SK-N-DZ (cell line): ENCODE measurements at places on chromosomes 6 and 20.
A peak's percentile ranks its signal among the peaks of the same experiment; 100 is the strongest.

DNA sequence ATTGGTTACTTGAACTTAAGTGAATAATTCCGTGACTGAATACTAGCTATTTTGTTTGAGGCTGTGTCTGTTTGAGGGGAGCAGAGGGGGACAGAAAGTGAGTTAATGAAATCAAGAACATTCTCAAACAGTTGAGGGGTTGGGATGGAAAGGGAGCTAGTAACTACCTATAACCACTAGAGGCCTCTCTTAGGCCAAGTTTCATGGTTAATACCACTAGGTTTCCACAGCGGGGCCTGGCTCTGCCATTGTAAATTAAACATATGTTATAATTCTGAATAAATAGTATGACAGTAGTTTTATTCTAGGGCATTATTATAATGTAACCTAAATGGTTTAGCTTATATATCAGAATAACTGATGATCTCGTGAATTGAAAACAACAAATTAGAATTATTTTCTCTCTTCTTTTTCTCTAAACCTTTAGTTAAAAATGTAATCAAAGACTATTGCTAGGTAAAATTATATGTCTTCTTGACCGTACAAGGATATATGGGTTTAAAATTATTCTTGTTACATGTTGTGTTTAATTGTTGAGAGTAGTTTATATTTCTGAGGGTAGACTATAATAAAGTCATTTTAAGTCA is 108.1 kb downstream of the BCKDHB start:
- DNase-seq, result peak; percentile 50

GRCh38 chr6:111070105-111071005 is 16.9 kb upstream of the SLC16A10 start:
- no peak for DNase-seq

DNA sequence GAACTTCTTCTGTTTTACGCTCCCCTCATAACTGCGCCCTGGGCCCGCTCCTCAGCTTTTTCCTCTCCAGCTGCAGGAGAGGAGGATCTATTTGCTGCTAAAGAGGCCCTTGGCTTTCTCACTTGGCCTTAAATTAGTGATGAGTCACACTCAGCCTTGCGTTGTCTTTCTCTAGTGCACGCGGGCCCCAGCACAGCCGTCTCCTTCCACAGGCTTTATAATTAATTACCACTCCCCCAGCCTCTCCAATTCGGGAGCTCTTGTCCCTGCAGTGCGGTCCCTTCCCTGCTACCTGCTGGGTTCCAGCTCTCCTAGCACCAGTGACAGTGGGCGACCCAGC is 25.2 kb downstream of the PACSIN1 start:
- no peak for DNase-seq

GRCh38 chr6:140636908-140637402 is 1262.5 kb upstream of the CITED2 start:
- DNase-seq, result no peak

DNA sequence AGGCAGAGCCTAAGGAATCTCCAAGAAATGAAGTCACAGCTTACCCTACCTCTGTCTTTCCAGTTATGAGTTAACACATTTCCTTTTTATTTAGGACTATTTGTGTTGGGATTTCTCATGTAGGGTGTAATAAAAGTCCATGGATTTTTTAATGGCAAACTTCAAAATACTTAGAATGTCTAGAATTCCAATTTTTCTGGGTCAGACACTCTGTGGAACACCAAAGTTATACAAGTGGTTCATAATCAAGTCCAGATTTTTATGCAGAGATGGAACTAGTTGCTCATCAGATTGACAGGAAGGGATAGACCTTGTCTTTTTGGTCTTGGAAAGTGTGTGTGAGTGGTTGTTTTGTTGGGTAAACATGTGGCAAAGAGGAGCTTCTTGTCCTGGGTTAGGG is 303.5 kb upstream of the RNF24 start:
- DNase-seq, result no peak

DNA sequence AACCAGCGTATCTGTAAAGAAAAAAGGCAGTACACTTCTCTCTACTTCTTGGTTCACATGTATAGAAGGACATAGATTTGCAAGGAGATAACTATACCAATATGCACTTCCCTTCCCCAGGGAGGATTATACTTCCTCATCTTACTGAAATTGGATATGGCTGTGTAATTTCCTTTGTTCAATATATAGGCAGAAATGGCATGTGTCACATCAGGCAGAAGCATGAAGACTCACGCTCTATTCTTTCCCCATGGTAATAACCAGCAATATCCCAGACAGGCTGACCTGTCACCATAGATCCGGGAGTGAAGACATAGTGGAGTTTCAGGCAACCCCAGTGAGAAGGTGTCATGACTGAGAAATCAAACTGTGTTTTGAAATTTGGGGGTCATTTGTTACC is 518.3 kb downstream of the KIF16B start:
- no peak for DNase-seq

DNA sequence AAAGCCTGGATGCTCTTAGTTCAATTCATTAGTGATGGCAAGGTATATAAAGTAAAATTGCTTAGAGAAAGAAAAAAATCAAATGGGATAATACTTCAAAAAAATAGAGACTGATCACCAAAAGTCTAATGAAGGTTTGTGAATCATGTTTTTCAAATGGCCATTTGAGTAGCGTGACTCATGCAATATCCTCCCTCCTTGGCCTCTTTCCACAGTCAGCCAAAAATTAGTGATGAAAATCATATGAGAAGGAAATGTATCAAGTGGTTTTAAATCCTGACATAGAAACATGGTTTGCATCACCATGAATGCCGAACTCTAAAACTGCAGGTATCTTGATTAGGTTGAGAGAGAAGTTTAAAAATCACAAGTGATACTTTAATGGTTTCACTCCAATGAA is 1.2 kb upstream of the COL19A1 start:
- DNase-seq, result no peak

GRCh38 chr6:105402090-105402938 is 568 bp downstream of the PREP start:
- peak; percentile 42 for DNase-seq

DNA sequence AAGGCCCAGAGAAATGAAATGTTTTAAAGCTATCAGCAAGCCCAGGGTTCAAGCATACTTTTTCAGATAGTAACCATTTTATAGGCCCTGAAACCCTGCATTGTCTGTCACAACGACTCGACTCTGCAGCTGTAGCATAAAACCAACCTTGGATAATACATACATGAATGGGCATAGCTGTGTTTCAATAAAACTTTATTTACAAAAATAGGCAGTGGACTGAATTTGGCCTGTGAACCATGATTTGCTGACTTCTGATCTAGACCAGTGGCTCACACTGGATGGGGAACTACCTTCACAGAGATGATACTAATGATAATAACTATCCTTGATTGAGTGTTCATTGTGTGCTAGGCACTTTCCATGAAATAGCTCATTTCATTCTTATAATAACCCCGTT is 97.3 kb upstream of the ZNFX1 start:
- no peak for DNase-seq

GRCh38 chr20:56299362-56299761 is 50.8 kb downstream of the MC3R start:
- DNase-seq, result peak; percentile 20

GRCh38 chr6:89122625-89123024 is 4.8 kb upstream of the SRSF12 start:
- DNase-seq, result peak; percentile 37

GRCh38 chr6:38198219-38198618 is 378.7 kb downstream of the ZFAND3 start:
- DNase-seq, result peak; percentile 32

DNA sequence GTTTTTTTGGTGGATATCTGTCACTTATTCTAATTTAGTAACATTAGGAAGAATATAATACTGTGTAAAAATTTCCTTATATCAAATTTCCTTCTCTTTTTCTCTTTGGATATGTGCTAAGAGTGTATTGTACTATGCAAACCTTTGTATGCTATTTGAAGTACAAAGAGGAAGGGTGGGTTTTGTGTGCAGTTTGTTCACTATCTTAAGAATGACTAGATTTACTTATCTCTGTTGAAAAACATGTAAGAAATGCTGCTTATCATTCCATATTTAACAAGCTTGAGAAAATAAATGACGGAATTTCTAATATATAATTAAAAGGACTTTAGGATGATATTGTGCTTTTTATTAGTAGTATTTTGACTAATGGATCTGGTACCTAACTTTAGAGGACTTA is 13.1 kb downstream of the CD2AP start:
- no peak for DNase-seq

DNA sequence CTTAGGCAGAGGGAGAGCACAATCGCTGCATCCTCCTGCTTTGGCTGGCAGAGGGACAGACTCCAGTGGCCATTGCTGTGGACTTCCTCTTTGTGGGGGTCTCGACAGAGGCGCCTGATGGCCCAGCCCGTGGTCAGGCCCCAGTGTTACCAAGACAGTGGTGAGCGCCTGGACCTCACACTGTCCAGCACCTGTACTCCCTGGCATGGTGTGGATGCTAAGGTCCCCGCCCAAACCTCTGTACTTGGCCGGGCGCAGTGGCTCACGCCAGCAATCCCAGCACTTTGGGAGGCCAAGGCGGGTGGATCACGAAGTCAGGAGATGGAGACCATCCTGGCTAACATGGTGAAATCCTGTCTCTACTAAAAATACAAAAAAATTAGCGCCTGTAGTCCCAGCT is 2.3 kb upstream of the NTSR1 start:
- no peak for DNase-seq

DNA sequence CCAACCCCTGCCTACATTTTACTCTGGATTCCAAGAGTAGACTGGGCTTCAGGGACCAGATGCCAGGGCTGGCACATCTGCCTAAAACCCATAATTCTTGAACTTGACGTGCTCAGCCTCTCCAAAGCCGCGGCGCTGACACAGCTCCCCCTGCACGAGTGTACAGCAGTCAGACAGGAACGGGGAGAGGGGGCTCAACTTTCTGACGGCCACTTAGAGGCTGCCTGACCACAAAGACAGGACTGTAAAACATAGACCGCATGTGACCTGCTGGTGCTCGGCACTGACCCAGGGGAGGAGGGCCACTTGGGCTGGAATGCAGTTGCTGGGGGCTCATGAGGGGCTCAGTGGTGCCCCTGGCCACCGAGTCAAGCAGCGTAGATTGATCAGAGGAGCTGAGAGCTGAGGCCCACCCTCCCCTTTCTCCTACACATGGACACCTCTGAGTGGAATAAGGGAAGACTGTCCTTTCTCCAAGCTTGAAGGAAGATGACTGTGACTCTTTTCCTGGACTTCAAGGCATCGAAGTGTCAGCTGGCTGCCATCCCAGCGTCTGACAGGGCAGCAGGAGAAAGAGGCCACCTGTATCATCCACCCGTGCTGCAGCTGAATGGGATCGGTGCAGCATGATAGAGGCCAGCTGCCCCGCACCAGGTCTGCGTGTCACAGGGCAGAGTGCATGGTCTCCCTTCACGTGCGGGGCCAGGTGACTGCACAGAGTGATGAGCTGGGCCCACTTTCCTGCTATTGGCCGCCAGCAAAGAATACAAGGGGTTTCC is 171.3 kb upstream of the AGPAT4 start:
- peak; percentile 20 for DNase-seq

DNA sequence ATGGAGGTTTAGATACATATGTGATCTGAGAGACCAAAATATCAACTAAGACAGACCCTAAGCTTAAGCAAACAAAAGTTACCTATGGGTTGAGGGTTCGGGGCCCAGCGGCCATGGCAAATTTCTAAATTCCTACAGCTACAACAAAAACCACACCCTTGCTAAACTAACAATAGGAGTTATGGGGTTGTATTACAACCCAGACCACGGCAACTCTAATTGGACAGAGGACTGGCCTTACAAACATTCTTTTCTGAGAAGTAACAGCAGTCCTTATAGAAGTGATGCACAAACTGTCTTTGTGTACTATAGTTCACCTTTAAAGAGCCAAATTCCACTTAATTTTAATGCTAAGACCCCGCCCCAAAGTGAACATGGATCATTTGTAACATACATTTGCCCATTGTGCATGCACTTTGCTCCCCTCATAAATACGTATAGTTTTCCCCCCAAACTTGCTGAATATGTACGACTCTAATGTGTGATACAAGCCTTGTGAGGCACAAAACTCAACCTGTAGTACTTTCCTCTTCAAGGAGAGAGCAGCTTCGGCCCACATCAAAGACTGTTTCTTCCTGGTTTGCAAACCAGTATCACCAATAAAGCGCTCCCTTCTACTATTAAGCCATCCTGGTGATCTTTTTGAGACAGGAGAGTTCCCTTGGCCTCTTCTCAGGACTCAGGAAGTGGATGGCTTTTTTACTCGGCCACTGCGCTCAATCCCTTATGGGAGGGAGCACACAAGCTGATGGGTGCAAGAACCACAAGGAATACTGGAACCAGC is 25.6 kb upstream of the MBOAT1 start:
- no peak for DNase-seq

DNA sequence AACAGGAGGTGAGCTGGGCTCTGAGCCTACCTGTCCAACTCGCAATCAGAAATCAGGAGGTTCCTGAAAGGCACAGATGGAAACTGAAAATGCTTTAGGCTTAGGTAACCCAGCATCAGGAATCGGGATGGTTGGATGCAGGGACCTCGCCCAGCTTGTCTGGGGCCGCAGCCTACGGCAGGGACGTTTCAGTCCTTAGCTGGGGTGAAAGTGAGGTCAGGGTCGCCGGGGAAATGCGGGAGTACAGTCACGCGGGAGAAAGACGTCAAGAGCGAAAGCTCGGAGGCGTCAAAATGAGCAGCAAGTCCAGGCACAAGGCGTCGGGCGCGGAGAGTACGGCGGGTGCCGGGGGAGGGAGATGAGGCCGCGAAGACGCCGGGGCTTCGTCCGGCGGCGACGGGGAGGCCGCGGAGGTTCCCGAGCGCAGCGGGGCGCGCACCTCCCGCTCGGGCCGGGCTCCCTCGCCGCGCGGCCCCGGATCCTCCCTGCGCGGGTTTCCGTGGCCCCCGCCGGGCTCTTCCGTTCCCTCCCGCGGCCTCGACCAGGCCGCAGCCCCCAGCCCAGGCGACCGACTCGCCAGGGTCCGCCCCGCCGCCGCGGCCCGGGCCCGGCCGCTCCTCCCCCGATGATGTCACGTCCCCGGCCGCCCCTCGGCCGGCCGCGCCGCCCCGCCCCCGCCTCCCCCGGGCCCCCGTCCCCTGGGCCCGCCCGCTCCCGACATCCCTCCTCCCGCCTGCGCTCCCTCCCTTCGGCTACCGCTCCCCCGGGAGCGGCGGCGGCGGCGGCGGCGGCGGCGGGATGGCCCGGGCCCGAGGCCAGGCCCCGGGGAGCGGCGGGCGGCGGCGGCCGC is at the start of gene EBF4:
TSS of gene EBF4 (plus strand) at position 745 of the 850 bp plus-strand sequence. CDS start 866 bp downstream, outside the sequence.
- peak; percentile 52 for DNase-seq

GRCh38 chr20:59645271-59645670 is 40.9 kb downstream of the PHACTR3 start:
- no peak for DNase-seq

DNA sequence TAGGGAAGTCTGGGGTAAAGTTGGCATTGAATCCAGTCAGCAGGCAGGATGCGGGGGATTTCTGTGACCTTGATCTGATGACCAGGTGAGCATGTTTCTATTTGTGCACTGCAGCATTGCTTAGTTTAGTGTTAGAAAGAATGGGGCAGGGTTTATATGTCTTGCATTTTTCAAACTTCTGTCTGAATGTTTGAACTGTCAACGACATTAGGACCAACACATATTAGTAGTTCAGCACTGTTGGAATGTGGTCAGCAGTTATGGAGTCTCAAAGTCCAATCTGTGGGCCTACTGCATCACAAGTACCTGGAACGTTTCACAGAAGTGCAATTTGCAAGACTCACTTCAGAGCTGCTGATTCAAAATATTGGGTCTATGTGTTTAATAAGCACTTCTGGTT is 276.6 kb upstream of the BMP2 start:
- no peak for DNase-seq
